ENCODE measurements at places on chromosomes 3 and 15. TPM values are rescaled to one million over a fixed set of nuclear protein-coding genes. Genes with fewer than 3 reads are reported as not detected.

DNA sequence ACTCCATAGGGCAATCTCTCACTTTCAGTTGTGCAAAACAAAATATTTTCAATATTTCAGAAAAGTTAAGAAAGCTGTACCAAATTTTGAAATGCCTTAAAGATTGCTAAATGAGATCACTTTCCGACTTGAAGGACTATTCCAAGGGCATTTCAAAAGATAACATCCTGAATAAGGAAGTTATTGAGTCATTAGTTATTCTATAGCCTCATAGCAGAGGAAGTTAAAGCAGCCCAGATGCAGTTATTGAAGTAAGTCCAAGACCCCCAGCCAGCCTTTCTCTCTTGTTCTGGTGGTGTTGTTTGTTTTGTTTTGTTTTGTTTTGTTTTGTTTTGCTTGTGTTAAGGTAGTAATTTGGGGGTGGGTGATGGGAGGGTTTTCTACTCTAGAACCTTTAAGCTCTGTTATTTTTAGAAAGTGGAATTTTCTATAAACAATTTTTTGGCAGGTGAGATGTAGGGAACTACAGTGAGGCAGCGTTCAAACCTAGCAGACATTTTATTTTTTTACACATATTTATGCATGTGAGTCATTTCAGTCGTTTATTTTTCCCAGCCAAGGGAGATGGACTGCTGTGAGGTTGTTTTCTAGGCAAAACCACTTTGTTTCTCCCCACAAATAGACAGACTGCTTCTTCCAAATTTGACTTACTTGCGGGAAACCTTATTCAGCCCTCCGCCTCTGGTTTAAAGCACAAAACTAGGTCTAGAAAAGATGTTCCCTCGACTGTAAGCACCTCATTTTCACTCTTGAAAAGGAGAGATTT, 216.3 kb upstream of the ARPP21 start:
- DNase-seq = no peak

GRCh38 chr3:85360742-85361387, 402.1 kb downstream of the CADM2 start:
- DNase-seq = peak; percentile 21

Gene GOLGA6D
- total RNA-seq = not detected

DNA sequence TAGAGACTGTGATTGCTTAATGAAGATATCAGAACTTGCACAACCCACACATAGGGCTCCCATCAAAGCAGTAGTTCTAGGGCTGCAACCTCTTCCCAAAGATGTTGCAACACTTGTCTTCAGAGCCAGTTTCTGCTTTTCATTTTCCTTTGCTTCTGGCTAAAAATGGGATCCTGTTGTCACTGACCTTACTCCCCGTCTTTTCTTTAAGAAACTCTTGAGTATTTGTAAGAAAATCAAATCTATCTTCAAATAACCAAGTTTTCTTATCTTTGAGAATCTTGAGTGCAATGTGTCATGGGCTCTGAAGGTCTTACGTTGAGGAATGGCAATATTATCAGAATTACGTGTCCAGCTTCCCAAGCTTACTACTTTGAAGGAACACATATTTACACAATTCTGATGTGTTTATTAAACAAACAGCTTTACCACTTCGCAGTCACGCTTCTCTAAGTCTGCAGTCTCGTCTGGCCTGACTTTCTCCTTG, 24.1 kb downstream of the CACNA1D start:
- DNase-seq = no peak

GRCh38 chr15:95594496-95594895, 736.0 kb upstream of the NR2F2 start:
- DNase-seq = no peak

DNA sequence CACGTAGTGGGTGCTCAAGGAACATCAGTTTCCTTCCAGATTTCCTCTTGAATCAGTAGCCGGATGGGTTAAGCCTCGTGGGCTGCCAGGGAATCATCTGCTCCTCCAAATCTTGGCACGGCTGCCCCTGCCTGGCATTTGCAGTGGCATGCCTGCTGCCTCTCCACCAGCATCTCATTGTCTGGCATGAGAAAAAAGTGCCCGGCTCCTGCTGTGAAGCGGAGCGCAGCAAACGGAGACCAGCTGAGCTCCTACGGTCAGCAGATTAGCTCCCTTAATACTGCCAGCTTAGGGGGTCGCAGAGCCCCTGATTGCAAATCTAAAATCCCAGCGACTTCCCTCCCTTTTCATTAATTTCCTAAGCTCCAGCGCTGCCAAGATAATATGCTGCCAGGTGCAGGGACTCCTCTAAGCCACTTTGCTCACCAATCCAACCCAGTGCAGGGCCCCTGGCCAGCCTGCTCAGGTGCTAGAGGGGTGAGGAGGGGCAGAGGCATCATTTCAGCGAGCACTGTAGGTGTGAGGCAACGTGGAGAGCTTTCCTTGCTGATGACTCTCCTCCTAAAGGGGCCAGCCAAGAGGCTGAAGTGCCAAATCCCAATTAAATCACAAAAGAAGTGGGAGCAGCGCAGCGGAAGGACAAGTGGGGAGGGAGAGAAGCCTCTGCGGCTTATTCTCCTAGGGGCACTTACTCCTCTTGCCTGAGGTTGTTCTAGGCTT, 49.6 kb upstream of the ST8SIA2 start:
- peak; percentile 29 for DNase-seq

Data from occipital lobe (tissue), 3 donors.